Activated CD4-positive, alpha-beta memory T cell treated with anti-CD3 and anti-CD28 coated beads for 36 hours (primary cell): ENCODE measurements at places on chromosomes 3 and 15. TPM values are rescaled to one million over a fixed set of nuclear protein-coding genes. Genes with fewer than 3 reads are reported as not detected.

Gene VPS18
- total RNA-seq = 7.8 TPM

Gene FBXW12
- total RNA-seq = not detected

Gene SLC24A5
- total RNA-seq = not detected

Gene ROBO1
- total RNA-seq = not detected

Gene HTR3C
- not detected for total RNA-seq

Gene TRH
- total RNA-seq = not detected

Gene APBA2
- 6.4 TPM for total RNA-seq

Gene CACNA2D2
- 0.63 TPM for total RNA-seq

DNA sequence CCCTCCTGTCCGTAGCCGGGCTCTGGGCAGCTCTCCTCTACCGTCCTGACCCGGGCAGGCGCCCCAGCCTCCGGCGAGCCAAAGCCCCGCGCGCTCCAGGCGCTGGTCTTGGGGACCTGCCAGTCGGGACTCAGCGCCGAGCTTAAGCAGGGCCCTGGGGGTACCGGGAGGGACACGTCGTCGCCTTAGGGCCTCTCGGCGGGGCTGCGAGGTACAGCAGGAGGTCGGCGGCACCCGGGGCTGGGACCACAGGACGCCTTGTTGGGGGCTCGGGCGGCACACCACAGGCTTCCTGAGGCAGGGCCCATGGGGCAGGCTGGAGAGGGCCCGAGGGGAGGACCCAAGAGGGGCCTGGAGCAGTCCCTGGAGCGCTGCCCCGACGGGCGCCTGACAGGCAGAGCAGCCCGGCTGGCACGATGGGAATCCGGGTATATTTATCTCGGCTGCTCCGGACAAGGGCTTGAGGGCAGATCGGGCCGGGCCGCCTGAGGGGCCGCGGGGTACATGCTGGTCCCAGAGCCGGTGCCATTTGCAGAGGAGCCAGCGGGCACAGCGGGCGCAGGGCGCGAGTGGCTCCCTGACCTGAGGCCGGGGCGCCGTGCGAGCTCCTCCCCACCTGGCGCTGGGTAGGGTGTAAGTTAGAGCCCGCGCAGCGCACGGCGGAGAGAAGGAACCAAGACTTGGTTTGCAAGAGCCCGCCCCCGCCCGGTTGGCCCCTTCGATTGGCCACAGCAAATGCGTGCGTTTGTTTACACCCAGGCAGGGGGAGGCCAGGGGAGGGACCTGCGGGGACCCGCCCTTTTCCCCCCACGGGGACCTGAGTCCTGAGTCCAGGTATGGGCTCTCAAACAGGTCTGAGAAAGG lies 574 bp downstream of the SLC38A3 start:
- H3K4me1 ChIP-seq = peaks cover 2% of the 10 kb centered on the region
- H3K4me3 ChIP-seq = peak overlapping the region; percentile 16
- H3K27ac ChIP-seq = no peak overlapping the region
- DNase-seq = peak; percentile 41

GRCh38 chr3:195714380-195715011 lies 6.3 kb upstream of the MUC20 start:
- H3K36me3 ChIP-seq = peaks cover 13% of the 10 kb centered on the region
- peaks cover 6% of the 10 kb centered on the region for H3K4me1 ChIP-seq
- DNase-seq = no peak
- no peak overlapping the region for H3K4me3 ChIP-seq

DNA sequence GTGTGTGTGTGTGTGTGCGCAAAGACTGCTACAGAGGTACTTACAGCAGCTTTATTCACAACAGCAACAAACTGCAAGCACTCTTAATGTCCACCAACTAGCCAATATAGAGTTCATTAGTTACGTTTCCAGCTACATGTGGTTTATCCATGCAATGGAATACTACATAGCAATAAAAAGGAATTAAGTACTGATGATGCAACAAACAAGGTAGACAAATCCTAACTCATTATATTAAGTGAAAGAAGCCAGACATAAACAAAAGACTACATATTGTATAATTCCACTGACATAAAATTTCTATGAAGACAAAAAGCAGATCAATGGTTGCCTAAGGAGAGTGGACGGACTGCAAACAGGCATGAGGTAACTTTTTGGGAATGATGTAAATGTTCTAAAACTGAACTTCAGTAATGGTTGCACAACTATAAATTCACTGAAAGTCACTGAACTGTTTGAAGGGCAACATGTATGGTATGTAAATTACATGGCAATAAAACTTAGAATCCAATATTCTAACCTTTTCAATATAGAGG lies 433.7 kb downstream of the SHQ1 start:
- no peak overlapping the region for H3K27ac ChIP-seq
- H3K27me3 ChIP-seq = no peaks in the 10 kb centered on the region
- no peak overlapping the region for H3K4me3 ChIP-seq
- peaks cover 12% of the 10 kb centered on the region for H3K36me3 ChIP-seq
- DNase-seq = no peak
- H3K4me1 ChIP-seq = peaks cover 84% of the 10 kb centered on the region

DNA sequence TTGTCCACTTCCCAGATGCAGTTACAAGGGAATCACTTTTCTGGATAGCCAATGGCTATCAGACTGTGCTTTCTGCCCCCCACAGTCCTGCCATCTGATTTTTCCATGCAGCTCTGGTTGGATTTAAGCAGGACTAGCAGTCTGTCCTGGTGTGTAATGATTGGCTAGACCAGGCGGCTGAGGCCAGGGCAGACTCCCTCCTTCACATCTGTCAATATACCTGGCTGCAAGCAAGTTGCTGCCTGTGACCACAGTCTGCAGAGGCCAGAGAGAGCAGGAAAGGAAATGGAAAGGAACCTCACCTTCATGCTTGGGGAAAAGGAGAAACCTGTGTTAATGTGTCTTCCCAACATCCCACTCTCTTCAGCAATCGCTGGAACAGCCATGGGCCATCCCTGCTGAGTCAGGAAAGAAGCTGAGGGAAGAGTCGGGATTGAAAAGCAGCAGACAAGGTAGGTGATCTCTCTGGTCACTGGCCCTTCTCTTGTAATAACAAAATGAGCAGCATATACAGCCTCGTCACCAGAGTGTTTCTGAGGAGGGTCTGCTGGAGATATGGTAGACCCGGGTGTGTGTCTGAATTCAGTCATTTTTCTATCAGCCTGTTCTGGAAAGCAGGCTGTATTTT lies 126.7 kb upstream of the PHLDB2 start:
- no peaks in the 10 kb centered on the region for H3K36me3 ChIP-seq
- H3K4me3 ChIP-seq = no peak overlapping the region
- DNase-seq = no peak
- H3K27me3 ChIP-seq = no peaks in the 10 kb centered on the region
- H3K27ac ChIP-seq = no peak overlapping the region

DNA sequence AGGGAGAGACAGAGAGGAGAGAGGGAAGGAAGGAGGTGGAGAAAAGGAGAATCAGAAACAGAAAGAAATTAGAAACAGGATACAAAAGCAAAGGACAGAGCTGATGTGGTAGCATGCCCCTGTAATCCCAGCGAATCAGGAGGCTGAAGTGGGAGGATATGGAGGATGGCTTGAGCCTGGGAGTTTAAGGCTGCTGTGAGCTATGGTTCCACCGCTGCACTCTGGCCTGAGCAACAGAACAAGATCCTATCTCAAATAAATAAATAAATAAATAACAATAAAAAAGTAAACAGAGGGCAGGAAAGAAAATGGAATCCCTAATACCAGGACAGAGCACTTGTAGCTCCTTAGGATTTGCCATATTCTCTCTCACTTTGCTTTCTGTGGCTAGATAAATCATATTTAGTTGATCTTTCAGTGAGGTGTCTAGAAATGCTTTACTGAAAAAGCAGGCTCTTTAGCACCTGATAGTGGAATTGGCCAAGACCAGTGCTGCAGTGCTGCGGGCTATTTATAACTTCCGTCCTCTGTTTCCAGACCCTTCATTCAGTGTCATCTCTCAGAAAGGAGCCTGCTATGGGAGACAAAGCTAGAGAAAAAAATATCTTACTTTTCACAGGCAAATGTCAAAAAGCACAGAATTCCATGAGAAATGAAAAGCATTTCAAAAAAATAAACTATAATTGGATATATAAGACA lies 20.0 kb upstream of the SLC28A2 start:
- H3K27ac ChIP-seq = no peak overlapping the region
- H3K4me3 ChIP-seq = no peak overlapping the region
- no peak for DNase-seq
- H3K36me3 ChIP-seq = peaks cover 5% of the 10 kb centered on the region
- H3K27me3 ChIP-seq = peaks cover 2% of the 10 kb centered on the region
- H3K4me1 ChIP-seq = no peaks in the 10 kb centered on the region

DNA sequence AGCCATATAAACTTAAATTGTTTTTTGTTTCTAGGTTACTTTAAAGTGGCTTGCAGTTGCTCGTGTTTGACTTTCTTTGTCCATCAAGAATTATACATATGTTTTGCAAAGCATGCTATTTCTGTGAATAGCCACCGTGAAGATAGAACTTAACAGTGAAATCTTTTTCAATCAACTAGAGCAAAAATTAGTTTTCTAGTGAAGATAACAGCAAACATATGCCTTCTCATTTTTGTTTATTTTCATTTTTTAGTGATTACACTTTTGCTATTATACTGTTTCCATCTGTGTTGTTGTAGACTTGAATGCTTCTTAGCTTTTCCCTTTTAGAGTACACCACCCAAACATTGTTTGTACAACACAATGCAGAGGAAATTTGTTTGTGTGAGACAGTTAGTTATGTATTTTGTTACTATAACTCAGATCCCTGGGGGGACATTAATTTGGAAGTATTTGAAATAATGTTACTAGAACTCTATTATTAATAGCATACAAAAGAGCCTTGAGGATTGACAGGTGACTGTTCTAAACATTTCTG lies 62.8 kb downstream of the CRYBG3 start:
- no peak overlapping the region for H3K27ac ChIP-seq
- DNase-seq = no peak
- H3K4me1 ChIP-seq = peaks cover 14% of the 10 kb centered on the region
- peaks cover 7% of the 10 kb centered on the region for H3K36me3 ChIP-seq
- H3K27me3 ChIP-seq = no peaks in the 10 kb centered on the region
- no peak overlapping the region for H3K4me3 ChIP-seq

- H3K27ac ChIP-seq = no peak overlapping the region
- no peak overlapping the region for H3K4me3 ChIP-seq
- H3K36me3 ChIP-seq = no peaks in the 10 kb centered on the region
- no peak for DNase-seq
Measured at GRCh38 chr3:76024640-76025039, 239.3 kb upstream of the ZNF717 start.

- peaks cover 4% of the 10 kb centered on the region for H3K36me3 ChIP-seq
- H3K4me3 ChIP-seq = no peak overlapping the region
- no peak for DNase-seq
- H3K27ac ChIP-seq = no peak overlapping the region
- no peaks in the 10 kb centered on the region for H3K4me1 ChIP-seq
- no peaks in the 10 kb centered on the region for H3K27me3 ChIP-seq
Measured at GRCh38 chr3:31345581-31345980, 187.1 kb upstream of the STT3B start.

GRCh38 chr3:85838921-85839320 lies 880.1 kb downstream of the CADM2 start:
- no peaks in the 10 kb centered on the region for H3K4me1 ChIP-seq
- H3K36me3 ChIP-seq = no peaks in the 10 kb centered on the region
- no peak overlapping the region for H3K27ac ChIP-seq
- no peak overlapping the region for H3K4me3 ChIP-seq
- no peak for DNase-seq

DNA sequence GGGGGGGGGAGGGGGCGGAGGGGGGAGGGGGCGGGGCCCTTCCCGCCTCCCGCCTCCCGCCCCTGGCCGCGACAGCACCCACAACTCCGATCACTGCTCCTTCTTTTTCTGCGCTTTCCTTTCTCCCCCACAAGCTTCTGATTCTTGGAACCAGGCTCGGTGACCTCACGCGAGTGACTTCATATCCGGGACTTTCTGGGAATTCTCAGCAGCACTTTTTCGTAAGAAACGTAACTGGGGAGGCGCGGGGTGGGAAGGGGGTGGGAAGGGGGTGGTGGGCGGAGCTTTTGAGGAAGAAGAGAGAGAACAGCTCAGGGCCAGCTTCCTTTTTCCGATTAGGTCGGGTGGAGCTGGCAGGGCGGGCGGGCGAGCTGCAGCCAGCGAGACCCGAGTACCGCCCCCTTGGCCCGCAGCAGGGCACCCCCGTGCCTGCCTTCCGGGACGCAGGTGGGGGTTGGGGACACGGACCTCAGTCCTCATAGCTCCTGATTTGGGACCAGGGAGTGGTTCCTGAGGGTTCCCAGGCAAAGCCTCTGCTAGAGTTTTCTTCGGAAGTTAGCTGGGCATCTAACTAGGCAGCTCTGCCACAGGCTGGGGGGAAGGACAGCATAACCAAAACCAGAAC lies 14.6 kb downstream of the XIRP1 start:
- peak overlapping the region; percentile 61 for H3K4me3 ChIP-seq
- H3K27ac ChIP-seq = peak overlapping the region; percentile 88

DNA sequence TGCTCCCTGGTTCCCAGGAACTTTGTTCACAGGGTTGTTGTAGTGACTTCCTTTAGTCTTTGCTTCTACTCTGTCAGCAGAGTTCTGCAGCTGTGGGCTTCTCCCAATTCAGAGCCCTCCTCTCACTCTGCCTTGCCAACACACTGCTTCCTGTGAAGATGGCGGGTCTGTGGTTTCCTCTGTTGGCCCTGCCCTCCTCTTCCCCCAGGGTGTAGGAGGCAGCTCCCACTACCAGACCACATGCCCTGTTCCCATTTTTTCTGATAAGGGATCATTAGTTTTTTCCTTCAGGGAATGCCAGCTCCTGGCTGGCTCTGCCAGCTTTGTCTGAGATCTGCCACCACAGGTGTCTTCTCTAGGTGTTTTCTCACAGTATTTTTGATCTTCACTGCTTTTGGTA lies 12.7 kb downstream of the SPSB4 start:
- H3K4me3 ChIP-seq = no peak overlapping the region
- H3K27me3 ChIP-seq = peaks cover 4% of the 10 kb centered on the region
- no peaks in the 10 kb centered on the region for H3K4me1 ChIP-seq
- no peaks in the 10 kb centered on the region for H3K36me3 ChIP-seq
- no peak overlapping the region for H3K27ac ChIP-seq

DNA sequence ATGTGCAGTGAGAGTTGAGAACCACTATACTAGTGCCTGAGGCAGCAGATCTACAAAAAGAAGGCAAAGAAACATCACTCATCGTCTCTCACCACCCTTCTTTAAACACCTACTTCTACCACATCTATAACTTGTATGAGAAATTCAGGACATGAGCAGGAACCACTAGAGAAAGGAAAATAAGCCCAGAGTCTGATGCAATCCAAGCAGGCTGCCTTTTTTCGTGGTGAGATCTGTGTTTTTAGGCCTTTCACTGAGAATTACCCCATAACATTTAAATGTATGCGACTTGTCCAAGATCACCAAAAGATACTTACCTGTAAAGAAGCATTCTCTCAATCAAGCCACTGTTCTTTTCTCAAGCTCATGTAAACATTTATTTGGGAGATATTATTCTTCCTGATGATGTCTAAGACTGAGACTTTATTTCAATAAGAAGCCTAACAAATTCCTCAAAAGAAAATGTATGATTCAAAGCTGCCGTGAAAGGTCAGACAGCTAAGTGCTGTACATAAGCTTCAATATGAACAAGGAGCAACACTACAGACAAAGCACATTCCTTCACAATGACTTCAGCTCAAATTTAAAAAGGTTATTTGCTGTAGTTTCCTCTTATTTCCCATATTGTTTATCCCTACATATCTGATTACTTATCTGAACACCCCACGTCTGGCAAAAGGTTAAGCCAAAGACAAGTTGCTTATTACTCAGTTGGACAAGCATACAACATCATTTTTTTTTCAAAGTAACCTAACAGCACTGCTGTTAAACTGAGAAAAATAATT lies 16.5 kb downstream of the SPICE1 start:
- no peaks in the 10 kb centered on the region for H3K27me3 ChIP-seq
- no peak for DNase-seq
- H3K27ac ChIP-seq = no peak overlapping the region
- peaks cover 9% of the 10 kb centered on the region for H3K36me3 ChIP-seq
